ENCODE measurements at places on chromosomes 4 and X.
A peak's percentile ranks its signal among the peaks of the same experiment; 100 is the strongest.

DNA sequence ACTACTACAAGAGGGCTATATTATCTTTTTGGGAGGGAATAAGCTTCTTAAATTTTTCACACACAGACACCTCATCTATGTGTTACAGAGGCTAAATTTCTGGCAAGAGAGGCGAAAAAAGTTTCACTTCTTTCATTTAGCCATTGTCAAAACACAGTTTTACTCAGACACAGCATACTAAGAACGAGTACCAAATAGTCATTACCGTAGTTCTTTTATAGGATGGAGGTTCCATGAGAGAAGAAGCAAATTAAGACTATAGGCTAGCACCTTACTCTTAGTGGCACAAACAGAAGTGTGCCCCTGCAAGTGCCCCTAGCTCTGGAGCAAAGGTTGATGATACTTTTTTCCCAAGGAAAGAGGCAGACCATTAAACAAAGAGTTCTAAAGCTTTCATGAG lies 26.2 kb downstream of the UGT2B7 start:
- no peak for DNase-seq

DNA sequence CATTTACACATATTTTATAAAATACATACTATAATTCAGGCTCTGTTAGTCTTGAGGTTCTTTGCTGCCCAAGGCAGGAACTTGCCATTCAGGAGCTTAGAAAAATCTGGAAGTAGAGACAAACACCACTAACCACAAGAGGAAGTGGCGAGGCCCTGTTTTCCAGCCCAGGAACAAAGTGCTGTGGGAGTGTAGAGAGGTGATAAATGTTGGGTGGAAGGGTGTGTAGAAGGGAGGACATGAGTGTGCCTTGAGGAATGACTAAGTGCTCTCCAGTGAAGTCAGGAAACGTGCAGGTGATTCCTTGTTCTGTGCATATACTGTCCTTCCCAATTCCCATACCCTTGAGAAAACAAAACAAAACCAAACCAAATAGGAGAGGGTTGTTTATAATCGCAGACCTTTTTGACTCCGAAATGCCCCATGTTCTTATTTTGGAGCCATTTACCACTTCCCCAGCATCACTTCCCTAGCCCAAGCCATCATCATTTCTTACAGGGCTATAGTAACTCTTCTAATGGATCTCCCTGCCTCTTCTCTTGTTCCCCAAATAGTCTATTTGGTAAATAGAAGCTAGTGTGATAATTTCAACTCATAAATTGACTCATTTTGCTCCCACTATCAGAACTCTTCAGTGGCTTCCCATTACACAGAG lies 83.2 kb downstream of the GPAT3 start:
- DNase-seq = no peak

- no peak for DNase-seq
These were observed 11.7 kb upstream of the BCOR start for GRCh38 chrX:40109288-40110008.

DNA sequence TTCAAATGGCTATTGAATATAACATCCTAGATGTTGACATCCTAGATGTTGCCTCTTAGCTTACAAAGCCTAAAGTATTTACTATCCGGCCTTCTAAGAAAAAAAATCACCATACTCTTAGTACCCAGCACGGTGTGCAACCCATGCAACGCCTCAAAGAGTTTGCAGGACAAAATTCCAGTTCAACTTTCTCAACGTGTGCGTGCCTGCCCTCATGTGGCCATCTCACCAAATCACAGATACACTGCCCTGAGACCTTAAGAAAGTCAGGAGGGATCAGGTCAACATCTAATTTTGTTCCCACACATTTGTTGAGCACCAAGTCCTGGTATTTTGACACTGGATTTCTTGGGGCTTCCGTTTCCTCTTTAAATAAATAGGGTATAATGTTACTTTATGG lies 68.3 kb downstream of the CRMP1 start:
- DNase-seq = peak; percentile 23

DNA sequence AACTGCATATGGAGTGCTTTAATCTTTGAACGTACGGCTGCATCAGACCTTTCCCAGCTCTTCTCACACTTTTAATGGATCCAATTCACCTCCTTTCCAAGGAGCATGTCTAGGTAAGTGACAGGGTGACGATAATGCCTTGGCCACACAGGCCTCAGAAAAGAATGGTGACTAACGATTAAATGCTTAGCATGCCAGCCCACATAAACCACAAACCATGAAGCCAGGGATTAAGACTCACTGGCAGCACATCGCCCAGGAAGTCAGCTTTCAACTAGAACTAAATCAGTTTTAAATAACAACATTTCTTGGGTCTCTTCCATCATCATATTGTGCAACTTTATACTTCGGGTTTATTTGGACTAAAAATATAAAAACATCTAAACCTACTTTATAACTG lies 28.7 kb downstream of the INPP4B start:
- peak; percentile 65 for DNase-seq

- DNase-seq = no peak
These were observed 1152.1 kb downstream of the FAT4 start for GRCh38 chr4:126466848-126467247.

DNA sequence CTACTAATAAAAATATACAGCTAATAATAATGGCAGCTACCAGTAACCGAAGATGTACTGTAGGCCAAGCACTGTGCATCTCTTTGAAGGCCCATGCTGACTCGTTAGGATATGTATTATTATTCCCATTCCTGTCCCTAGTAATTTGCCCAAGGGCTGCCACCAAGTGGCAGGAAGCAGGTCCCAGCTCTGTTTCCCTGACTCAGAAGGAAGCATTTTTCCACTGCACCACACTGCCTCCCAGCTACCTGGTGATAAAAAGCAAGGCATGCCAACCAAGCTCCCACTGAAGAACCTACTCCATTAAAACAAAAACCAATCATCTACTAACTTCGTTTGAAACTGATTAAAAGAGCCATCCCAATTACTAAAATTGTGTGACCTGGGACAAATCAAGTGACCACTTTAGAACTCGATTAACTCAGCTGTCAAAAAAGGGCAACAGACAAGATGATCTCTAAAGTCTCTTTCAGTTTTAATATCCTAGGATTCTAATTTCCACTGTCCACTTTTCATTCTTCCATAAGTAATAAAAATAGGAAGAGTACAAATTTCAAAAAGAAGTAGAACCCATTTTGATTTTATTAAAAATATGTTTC lies 24.3 kb upstream of the PGM2 start:
- DNase-seq = no peak

- DNase-seq = no peak
These were observed 70.8 kb upstream of the IL15 start for GRCh38 chr4:141565379-141566089.

DNA sequence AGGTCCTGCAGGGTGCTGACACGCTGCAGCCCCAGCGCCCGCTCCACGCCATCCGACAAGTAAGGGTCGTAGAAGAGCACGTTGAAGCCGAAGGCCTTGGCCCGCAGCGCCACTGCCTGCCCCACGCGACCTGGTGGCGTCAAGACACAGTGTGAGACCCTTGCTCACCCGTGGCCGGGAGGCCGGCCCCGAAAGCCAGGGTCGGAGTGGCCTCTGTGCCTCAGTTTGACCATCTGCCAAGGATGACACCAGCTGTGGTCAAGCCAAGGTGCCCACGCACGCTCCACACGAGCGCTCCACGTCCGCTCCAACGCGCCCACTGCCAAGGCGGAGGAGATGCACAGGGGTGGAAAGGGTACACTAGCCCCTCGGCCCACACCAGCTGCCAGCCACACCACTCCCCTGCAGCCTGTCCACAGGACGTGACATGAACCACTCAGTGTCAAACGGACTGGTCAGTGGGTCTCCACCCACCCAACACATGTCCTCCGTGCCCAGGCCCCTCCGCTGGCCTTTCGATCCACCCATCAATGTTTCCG lies 32.8 kb downstream of the CTBP1 start:
- DNase-seq = no peak

DNA sequence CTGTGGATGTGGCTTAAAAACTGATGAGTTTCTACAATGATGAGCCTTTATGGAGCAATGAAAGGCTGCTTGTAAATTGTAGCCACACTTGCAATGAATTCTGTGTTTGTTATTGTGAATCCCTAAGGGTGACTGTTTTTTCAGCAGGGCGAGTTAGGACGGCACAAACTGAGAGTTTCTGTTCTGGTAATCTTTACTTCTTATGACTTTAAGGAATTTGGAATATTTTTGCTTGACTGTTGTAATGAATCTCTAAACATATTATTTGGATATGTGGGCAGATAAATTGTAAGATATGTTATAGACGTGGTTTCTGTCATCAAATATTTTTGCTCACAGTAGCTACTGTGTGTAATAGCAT lies 22.2 kb downstream of the RBPJ start:
- no peak for DNase-seq

DNA sequence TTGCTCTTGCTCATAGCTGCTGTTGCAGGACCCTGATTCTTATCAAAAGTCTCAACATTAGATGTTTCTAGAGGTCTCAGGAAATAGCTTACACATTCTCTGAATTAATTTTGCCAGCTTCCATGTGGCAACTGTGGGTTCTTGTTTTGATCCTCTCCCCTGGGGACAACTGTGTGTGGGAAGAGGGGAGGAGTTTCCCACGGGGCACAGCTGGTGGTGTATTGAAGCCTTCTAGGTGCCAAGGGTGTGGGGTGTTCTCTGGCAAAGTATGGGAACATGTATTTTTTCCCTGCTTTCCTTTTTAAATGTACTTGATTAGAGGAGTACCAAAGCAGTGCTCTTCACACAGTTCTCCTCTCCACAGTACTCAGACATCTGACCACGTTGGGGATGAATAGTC lies 212.7 kb downstream of the RPA4 start:
- DNase-seq = no peak

DNA sequence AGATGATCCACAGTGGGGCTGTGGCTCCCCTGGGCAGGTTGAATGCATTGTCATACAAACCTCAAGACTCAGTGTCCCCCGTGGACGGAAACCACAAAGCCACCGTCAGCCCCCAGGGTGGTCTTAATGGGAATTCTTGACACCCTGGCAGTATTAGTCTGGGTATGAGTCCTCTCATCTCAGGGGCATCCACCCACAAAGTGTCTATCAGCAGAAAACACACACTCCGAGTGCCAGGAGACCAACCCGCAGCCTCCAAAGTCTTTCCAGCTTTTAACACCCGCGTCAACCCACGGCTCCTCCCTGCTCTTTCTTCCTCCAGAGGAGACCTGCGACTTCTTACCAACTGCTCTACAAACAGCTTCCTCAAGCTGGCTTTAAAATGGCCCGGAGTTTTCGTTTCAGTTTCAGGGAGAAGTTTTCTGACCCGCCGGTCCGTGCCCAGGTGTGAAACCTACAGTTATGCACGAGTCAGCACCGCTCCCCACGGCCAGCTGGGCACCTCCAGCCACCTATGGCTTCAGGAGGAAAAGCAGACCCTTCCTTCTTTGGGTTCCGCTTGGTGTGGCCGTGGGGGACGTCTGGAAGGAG lies 14.4 kb upstream of the ASMTL start:
- no peak for DNase-seq

GRCh38 chr4:78480286-78480685 lies 71.3 kb upstream of the ANXA3 start:
- peak; percentile 13 for DNase-seq

DNA sequence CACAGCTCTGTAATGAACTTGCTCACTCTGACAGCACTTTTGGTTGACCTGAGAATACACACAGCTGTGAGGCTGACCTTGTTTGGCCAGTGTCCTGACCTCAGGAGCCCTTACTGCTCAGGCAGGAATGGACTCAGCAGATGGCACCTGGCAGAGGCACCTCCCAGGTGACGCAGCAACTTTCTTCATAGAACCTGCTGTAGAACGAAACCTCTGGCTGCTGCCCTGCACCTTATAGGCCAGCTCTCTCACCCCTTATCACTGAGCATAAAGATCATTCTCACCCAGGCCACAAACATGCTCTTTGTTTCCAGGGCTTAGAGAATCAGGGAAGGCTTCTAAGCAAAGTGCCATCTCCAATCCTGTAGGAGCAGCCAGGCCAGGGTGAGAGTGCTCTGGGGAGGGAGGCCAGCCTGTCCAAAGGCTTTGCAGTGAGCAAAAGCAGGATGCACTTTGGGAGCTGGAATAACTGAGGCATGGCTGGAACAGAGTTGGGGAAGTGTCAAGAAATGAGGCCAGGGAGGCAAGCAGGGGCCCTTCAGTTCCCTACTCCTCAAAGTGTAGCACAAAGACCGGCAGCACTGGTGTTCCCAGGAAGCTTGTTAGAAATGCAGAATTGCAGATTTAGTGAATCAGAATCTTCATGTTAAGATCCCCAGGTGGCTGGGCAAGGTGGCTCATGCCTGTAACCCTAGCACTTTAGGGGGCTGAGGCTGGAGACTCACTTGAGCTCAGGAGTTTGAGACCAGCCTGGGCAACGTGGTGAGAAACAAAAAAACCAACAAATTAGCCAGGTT lies 13.3 kb upstream of the CENPU start:
- no peak for DNase-seq

- no peak for DNase-seq
These were observed 32.9 kb upstream of the DCX start for GRCh38 chrX:111444881-111445280.

- no peak for DNase-seq
These were observed 1.9 kb downstream of the DHRSX start for GRCh38 chrX:2498781-2499302.

GRCh38 chr4:96874657-96875056 lies 1034.8 kb downstream of the PDHA2 start:
- no peak for DNase-seq

- no peak for DNase-seq
These were observed 100.5 kb upstream of the PCDH7 start for GRCh38 chr4:30619679-30620078.

DNA sequence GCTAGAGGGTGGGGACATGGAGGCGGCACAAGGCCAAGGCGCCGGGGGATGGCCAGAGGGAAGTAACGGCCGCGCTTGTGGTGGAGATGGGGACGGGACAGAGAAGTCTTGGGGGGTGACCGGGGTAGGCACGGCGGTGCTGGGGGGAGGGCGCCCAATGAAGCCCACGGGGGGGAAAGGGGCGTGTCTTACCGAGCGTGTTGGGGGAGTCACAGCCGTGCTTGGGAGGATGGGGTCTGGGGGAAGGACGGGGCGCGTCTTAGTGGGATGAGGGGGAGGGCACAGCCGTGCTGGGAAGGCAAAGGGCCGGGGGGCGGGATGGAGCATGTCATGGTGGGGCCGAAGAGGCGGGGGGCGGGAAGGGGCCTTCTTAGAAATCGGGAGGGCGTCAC lies 952 bp downstream of the ARSD start:
- DNase-seq = peak; percentile 66

DNA sequence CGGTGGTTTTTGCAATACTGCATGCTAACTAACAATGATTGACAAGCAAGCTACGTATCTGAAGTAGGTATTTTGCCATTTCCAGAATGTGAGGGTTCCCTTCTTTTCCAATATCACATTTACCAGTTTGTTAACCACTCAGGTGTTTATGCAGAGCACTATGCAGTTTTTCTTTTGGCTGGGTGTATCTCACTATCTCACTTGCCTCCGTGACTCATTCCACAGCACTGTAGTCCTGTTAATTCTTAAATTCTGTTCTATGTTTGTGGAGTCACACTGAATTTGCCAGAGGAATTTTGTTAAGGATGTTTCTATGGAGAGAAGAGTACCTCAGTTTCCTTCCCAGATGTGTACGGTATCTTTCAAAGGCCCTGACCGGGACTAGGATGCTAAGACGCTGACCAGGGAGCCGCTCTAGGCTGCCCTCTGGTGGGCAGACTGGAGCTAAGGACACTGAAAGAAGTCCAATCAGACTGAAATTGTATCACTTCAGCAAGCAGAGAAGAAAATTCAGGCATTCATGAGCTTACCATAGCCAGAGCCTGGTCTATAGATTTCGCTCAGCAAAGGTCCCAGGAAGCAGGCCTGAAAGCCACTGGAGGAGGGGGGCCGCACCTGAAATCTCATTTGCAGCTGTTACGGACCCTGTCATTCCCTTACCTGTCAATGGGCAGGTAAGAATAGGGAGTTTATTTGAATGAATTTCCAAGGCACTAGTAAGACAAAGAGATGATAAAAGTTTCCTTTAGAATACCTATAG lies 388.4 kb upstream of the SPOCK3 start:
- peak; percentile 40 for DNase-seq

GRCh38 chrX:74781507-74782034 lies 143.7 kb downstream of the NEXMIF start:
- DNase-seq = no peak

Measured in fibroblast of the conjunctiva (primary cell).